ENCODE measurements at places on chromosomes 4 and X. TPM values are rescaled to one million over a fixed set of nuclear protein-coding genes. Genes with fewer than 3 reads are reported as not detected.

DNA sequence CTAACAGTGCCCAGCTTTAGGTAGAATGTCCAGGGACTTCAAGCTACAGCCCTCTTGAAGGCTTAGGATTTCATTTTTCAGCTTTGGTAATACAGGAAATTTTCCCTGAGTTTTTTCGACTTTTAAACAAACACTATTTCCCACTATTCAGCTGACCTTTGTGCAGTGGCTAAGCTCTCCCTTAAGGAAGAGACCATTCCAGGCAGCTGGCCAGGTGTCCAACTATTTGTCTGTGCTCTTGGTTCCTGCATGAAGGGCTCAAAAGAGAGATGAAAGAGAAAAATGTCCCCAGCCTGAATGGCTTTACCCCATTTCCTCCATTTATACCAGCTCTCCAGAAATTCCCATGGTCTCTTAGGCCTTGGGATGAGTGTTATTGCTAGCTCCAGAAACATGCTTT lies 111.9 kb upstream of the KLF8 start:
- no peak for DNase-seq

DNA sequence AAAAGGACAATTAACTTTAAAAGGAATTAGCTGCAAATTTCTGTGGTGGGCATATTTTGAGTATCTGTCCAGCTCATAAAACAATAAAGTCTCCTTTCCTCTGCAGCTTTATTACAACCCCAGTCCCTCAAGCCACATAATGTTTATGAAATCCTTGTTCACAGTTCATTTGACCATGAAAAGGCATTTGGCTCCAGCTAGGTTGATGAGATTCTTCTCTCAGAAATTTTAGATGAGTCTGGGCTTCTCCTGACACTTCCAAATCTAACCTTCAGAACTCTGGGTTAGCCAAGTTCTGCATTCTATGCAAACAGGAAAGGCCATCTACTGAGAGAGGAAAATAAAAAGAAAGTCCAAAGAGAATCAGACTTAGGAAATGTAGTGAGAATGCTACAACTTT lies 156.8 kb downstream of the GRXCR1 start:
- no peak for DNase-seq

Gene ALPK1
- not detected for total RNA-seq

GRCh38 chr4:8694651-8695151 lies 102.1 kb downstream of the CPZ start:
- DNase-seq: peak; percentile 39

All from endodermal cell (in vitro differentiated cells).